ENCODE measurements at places on chromosomes 7 and 10.

DNA sequence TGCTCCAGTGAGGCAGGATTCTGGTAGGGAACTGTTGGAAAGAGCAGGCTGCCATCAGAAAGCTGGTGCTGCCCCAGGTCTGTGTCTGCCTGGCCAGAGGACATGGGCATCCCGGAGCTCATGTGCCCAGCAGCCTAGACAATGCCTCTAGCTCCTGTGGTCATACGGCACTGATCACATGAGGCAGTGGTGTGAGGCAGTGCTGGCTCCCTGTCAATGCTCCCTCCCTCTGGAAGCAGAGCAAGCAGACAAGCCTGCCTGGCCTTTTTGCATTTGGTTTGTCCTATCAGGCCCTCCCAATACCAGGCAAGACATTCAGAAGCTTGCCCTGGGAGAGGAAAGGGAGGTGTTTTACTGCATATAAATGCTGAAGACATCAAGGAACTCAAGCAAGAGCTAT, 19.5 kb upstream of the MMP21 start:
- ATAC-seq: no peak

DNA sequence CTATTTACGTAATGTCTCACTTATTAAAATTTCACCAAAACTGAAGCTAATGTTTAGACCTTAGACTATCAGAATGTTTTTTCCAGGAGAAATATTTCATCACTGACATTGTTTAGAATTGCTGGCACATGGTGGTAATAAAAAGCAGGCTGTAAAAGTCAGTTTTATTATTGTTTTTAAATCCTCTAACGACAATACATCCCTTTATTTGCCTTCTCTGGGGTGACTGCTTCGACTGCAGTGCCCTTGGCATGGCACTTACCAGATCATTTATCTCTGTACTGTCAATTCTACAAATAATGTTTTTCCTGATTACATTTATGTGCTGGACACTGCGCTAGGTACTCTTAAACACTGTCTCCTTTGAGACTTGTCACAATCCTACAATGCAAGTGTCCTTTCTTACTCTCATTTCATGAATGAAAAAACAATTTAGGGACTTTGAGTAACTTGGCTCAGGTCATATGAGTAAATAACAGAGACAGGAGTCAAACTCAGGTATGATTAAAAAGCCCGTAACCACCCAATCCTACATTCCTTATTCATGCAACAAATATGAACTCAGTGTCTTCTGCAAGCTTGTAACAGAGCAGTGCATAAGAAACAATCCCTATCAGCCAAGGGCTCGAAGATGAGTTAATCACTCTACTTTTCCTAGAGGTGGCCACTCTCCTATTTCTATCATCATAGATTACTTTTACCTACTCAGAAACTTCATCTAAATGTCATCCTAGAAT, 5.6 kb upstream of the ING3 start:
- ATAC-seq: no peak

DNA sequence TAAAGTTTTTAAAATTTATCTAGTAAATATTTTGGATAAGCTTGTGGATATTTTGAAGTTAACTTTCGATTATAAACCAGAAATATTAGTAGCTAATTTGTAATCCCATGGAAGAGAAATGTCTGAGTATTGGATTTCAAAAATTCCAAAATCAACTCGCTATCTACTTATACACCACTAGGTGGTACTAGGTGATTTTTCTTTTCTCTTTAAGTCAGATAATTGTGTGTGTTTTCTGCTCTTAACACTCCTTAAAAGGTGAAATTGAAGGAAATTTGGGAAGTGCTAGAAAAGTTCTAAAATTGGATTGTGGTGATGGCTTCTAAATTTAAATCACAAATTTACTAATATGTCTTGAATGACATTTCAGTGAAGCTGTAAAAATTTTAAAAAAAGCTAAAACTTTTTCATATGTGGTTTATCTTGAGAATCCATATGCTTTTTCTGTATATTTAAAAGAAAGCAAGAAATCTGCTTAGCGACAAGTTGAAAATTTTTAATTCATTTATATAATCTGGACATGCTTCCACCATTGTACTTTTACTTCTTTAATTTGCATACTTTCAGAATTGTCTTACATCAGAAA, 90.2 kb downstream of the IPMK start:
- no peak for ATAC-seq

DNA sequence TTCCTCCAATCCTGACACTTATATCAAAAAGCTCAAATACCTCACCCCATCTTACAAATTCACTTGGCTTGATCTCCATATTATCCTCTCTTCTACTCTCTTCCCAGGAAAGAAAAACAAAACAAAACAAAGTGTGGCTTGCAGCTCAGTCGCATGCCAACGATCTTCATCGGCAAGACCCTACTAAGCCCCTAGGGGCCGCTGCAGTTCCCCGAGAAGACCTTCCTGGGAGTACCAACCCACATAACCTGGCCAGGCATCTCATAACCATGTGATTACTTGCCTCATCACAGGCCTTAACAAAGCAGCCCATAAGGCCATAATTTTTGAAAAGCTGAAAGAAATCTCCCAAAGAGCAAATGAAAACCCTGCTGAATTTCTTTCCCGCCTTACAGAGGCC, 103.7 kb downstream of the ZNF92 start:
- no peak for ATAC-seq

DNA sequence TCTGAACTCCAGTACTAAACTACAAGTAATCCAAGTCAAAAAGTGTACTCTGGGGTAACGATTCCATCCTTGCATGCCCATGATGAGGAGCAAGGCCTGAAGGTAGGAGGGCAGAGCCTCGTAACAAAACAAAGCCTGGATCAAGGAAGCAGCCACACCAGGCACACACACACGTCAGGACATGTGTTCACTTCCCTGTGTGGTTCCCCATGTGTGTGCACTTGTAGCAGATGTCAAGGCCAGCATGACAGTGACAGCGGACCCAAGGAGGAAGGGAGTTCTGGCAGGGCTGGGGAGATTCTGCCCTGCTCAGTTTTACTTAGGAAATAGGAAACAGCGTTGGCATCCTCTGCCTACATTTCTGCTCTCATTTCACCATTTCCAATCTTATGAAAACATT, 92.8 kb downstream of the ALOX5 start:
- ATAC-seq: no peak

DNA sequence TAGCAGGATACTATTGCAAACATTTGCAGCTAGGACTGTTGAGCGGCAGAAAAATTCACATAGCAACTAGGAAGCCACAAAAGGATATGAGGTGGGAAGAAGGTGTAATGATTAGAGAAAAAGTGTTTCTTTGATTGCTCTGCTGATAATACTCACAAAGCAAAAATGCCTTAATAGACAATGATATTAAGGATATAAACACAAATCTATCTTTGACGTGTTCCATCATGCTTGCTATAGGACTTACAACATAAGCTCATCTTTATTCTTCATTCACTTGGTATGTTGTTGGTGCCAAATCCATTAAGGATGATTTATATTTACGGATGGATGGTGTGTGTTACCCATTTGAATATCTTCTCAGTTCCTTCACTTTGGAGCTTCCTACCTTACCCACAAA, 309.3 kb downstream of the GPR37 start:
- ATAC-seq: no peak

DNA sequence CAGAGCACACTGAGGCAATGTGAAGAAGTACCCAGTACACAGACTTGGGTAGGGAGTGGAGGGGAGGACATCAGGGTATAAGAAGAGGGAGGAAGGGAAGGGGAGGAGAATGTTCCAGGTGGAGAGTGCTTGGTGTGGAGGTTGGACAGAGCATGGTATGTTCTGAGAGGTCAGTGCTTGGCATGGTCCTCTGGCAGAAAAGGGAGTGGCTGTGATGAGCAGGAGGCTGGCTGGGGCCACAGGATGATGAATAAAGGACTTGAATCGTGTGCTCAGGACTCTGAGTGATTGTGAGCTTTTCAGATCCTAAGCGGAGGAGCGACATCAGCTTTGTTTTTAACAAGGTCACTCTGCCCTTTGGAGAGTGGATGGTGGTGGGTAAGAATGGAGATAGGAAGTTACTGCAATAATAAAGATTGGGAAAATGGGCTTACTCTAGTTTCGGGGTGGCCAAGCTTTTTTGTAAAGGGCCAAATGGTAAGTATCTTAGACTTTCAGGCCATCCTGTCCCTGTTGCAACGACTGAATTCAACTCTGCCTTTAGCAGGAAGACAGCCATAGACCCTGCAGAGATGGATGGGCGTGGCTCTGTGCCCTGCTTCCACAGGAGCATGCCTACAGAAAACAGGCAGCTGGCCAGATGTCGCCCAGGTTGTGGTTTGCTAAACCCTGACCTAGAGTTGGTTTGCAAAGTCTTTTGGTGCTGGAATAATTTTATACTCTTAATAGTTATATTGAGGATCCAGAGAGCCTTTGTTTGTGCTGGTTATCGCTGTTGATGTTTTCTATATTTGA, 8.4 kb downstream of the PPP2R2D start:
- no peak for ATAC-seq

GRCh38 chr7:114630201-114630990, 215.8 kb downstream of the FOXP2 start:
- ATAC-seq: peak; percentile 93

DNA sequence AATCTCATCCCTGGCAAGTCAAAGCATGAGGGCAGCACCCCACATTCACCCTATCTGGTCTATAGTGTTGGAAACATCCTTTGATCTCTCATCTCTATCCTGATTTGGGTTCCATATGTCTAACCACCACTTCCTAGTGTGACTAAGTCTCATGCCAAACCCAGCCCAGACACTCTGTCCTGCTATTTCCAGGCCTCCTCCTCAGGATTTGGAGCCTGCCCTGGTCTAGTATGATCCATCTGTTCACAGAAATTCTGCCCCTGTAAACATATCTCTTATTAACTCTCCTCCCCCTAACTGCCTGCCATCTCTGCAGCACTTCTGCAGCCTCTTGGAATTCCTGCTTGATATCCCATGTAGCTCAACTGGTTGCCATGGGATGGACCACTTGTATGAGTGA, 320.9 kb upstream of the IMMP2L start:
- no peak for ATAC-seq

- ATAC-seq: peak; percentile 56
These were observed 524 bp upstream of the PRXL2A start for GRCh38 chr10:80407812-80408241.

DNA sequence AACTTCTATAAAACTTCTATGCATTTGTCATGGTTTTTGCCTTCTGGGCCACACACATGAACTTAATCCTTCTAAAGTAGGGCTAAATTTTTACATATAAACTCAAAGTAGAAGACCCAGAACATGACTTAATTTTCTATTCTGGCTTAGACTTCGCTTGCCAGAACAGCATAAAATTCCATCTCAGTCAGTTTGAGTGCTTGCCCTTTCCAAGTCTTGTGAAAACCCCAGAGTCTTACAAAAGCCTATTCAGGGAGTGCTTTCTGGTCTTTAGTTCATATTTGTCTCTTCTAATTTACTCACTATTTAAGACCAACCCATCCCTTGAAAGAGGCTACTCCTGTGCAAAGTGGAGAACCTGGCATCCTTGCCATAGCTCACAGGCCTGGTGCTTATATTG, 201.6 kb upstream of the MEOX2 start:
- no peak for ATAC-seq

DNA sequence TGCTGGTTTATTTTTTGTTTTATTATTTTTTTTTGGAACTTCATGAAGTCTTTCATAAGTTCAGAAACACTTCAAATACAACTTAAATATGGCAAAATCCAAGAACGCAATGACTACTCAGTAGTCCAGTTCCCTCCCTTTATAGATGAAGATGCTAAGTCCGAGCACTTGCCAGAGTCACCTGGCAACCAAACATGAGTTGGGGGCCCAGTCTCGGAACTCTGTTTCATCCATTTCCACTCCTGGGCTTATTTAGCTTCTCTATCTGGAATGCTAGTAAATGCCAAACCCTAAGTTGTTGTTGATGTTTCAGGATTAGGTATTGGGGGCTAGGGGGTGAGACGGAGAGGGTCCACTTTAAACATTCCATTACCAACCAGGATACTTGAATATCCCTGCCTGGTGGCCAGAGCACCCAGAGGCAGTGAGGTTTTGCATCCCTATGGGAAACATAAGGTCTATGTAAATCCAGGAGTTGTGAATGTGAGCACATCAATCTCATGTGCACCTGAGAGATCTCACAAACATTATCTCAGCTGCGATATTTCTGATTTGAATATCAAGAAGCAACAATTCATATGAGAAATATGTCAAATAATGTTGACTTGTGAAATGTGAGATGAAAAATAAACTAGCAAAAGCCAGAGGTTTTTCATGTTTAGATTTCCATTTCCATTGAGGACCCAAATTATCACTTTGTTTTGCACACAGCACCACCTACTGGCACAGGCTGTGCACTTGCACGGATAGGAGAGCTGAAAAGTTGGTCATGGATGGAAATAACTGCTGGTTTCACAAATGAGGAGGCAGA, 129.3 kb downstream of the PKD1L1 start:
- no peak for ATAC-seq

GRCh38 chr10:5089865-5090264, 4.3 kb upstream of the AKR1C3 start:
- ATAC-seq: peak; percentile 70

- ATAC-seq: no peak
These were observed 3.7 kb downstream of the DDIT4 start for GRCh38 chr10:72277340-72277995.

- no peak for ATAC-seq
These were observed 38.0 kb upstream of the CACNA2D1 start for GRCh38 chr7:82481499-82482097.

DNA sequence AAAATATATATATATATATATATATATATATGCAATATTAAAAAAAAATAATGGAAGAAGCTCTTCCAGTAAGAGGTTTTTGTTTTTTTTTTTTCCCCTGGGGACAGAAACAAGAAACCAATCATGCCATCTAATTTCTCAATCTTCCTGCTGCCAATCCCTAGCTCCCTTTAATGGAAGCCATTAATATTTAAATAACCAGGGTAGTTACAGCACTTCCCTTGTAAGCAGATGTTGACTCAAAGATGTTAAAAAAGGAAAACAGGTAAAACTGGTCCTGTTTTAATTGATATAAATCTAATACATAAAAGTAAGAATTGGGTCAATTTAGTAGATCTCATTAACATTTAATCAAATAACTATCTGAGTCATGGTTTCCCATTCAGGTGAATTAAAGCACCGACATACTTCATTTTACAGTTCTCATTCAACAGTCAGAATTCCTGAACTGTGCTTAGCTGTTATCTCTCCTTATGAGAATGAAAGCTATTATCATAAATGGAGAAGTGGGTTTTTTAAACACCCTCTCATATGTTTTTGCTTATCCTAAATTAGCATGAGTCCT, 22.6 kb downstream of the CPVL start:
- ATAC-seq: no peak

GRCh38 chr10:112213098-112213823, 29.7 kb upstream of the GPAM start:
- ATAC-seq: no peak

GRCh38 chr7:81761821-81762220, 8.0 kb downstream of the HGF start:
- no peak for ATAC-seq

DNA sequence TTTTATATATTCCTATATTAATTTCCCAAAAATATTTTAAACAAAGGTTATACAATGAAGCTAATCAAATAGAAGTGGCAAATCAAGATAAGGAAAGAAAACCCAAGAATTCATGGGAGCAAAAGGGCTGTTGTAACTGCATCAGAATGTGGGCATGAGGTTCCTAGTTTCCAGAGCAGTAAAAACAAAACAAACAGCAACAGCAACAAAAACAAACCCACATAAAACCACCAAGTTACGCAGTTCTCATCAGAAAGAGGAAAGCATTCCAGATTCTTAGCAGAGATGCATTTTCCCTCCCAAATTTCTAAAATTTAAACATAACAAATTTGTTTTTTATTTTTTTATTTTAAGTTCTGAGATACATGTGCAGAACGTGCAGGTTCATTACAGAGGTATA, 34.8 kb upstream of the MSMB start:
- no peak for ATAC-seq

GRCh38 chr7:148720472-148720871, 21.8 kb downstream of the CUL1 start:
- no peak for ATAC-seq
